EH (cell line): ENCODE measurements at places on chromosomes 2 and 18.
A peak's percentile ranks its signal among the peaks of the same experiment; 100 is the strongest.

- DNase-seq, result no peak
Observed at GRCh38 chr2:236915726-236916125, 170.0 kb upstream of the COPS8 start.

DNA sequence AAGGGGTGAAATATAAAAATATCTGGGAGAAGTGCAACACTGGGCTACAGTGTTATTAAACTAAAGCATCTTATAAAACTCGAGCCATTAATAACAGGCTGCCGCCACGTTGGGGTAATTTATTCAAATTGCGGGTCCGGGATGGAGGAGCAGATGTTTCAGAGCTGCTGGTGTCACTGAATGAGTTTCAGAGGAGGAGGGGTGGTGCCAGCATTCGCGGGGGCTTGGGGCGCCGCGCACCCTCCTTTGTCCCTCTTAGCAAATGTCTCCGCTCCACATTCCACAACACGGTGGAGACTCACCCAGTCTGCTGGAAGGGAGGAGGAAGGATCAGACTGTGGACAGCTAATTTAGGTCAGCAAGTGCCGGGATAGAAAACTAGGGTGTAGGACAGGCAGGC is 260.5 kb downstream of the CELF4 start:
- DNase-seq, result no peak

GRCh38 chr2:71451705-71452104 is 1.7 kb upstream of the DYSF start:
- peak; percentile 67 for DNase-seq

GRCh38 chr2:37842732-37843440 is 82.2 kb upstream of the RMDN2 start:
- no peak for DNase-seq

DNA sequence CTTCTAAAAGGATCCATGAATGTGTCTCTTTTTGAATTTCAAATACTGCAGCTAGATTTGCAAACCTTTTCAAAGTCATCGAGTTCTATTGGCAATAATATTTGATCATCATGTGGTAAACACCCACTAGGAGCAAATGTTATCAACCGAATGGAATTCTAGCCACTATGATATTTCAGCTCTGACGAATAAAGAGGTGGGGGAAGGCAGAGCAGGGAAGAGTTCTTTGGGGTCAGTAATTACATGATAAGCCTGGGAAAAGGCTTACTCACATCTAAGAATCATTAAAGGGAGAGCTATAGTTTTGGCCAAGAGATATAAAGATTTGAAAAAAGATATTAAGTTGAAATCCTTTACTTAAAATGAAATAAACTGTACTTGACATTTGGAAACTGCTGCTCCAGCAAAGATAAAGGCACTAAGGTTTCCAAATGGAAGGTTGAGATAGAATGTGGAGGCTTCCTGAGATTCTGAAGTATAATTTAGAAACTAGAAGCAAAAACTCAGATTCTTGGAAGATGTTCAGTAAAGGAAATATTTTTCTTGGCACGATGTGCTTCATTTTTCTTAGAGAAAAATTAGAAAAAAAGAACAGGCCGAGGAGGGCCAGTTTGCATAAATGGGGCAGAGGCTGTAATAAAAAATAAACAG is 104.7 kb upstream of the ARHGAP28 start:
- DNase-seq, result peak; percentile 70

DNA sequence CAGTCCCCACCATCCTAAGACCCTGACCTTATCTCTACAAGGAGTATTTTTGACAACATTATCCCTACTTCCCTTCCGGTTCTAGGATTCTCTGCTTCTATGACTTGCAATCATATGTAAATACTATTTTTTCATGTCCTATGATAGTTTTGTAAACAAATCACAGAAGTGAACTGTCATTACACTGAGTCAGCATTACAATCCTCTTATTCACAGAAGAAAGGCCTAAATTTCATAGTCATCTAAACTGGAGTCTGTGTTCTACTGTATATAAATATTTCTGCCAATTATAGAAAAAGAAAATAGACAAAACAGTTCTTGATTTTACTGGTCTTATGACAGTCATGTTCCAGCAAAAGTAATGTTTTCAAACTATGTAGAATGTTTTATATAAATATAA is 265.1 kb downstream of the NCKAP5 start:
- peak; percentile 83 for DNase-seq

- no peak for DNase-seq
Observed at GRCh38 chr2:15136639-15137038, 424.5 kb downstream of the NBAS start.

GRCh38 chr2:158649846-158650245 is 145.3 kb upstream of the DAPL1 start:
- DNase-seq, result no peak

- no peak for DNase-seq
Observed at GRCh38 chr2:24910245-24910644, 9.8 kb downstream of the ADCY3 start.

DNA sequence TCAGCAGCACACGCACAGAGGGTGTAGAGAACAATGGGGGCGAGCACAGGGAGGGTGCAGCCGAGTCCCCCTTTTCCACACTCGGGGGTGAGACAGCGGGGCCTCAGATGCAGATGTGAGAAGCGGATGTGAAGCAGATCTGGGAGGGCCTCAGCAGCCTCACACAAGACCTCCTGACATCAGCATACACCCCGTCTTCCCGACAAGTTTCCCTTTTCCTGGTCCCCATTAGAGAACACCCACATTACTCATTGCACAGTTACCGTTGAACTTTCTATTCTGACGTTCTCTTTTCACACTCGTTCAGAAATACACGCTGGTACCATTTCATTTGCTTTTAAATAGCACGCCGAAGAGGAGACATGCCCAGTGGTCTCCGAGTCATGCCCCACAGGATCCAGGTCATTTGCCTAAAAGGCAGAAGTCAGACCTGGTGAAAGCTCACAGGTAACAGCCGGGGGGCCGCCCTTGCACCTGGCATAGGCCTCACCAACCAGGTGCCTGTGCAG is 129.5 kb upstream of the ID2 start:
- DNase-seq, result no peak

- peak; percentile 30 for DNase-seq
Observed at GRCh38 chr2:172046080-172046678, 39.1 kb upstream of the DLX1 start.

GRCh38 chr2:63060472-63060991 is 9.9 kb downstream of the OTX1 start:
- DNase-seq, result no peak

DNA sequence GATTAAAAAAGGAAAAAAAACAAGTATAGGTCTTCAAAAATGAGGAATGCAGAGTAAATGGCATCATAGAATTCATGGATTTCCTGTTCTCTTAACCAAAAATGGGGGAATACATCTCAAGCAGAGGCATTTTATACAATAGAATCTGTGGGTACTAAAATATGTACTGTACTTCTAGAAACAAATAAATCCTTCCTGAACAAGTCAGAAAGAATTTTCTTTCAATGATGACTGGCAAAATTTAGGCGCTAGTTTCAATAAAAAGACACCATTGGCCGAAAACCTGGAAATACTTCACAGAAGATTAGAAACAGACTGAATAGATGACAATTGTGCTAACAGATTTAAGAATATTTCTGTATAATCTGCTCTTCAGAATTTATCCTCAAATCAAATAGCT is 15.1 kb downstream of the TRAK2 start:
- DNase-seq, result peak; percentile 66

DNA sequence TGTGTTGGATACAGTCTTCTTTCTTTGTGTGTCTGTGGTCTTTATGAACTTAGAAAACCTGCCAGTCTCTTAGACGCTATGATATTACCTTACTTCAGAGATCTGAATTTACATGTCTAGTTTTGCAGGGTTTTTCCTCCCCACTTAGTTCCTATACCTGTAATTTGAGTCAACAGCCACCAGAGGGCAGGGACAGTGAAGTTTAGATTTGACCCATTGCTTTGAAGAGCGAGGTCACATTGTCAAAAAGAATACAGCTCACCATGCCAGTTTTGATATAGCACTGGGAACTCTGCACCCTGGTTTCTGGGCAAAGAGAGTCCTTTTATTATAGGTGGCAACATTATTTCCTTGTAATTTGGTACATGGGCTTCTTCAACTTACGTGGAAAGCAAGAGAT is 102.3 kb downstream of the MAPK4 start:
- no peak for DNase-seq

- no peak for DNase-seq
Observed at GRCh38 chr2:161306919-161307318, 1.3 kb upstream of the PSMD14 start.

DNA sequence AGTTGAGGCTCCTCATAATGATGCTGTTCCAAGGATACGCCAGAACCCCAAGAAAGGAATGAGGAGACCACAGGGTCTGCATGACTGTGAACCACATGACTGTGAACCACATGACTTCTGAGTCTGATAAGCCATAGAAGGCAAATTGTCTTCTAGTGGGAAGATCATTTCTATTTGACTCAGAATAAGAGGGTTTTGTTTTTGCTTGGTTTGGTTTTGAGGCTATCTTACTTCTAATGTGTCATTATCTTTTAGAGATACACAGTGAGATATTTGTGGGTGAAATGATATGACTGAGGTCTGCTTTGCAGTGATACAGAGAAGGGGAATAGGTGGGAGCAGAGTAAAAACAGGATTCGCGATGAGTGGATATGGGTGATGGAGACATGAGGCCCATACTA is 28.9 kb upstream of the BCL2L11 start:
- DNase-seq, result no peak

- peak; percentile 41 for DNase-seq
Observed at GRCh38 chr18:76827205-76828200, 5.1 kb downstream of the ZNF236 start.

DNA sequence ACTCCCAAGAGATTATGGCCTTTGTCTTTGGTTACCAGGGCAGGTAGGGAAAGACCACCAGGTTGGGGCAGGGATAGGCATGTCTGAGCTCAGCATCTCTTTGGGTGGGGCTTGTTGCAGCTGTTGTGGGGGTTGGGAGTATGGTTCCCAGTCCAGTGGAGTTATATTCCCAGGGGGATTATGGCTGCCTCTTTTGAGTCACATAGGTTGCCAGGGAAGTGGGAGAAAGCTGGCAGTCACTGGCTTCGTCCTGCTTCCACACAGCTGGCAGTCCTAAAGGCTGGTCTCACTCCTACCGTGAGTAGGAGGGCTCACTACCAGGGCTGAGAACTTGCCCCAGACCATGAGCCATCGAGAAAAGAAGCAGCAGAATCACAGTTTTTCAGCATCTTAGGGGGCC is 79.1 kb downstream of the LYPD6 start:
- no peak for DNase-seq

DNA sequence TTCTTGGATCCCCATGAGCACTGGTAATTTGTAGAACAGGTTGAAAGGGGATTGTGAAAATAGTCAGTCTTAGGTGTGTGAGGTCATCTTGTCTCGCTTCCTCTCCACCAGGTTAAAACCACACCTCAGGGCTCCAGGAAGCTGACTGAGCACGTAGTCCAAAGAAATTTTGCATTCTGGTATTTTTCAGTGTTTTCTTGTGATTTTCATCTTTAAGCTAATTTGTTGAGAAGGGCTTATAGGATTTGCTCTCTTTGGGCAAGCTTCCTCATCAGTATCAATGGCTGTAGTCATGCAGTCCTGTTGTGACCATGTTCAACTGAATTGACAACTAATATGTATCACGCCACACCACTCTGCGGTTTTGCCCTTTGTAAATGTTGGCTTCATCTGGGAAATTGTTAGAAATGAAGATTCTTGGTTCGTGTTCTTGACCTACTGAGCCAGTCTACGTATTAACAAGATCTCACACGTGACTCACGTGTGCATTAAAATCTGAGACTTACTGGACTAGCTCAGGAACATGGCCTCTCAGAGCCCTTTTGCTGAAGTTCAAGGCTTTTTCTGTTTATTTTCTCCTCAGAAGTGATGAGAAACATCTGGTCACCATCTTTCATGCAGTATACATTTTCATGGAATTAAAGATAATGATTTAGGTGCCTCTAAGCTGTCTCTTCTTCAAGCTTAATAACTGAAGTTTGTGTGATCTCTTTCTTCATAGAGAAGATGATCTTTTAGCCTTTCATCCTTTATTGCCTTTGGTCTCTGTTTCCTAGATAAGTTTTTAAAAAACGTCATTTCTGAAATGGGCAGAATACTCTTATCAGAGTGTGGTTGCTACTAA is 32.8 kb downstream of the FMNL2 start:
- DNase-seq, result no peak

DNA sequence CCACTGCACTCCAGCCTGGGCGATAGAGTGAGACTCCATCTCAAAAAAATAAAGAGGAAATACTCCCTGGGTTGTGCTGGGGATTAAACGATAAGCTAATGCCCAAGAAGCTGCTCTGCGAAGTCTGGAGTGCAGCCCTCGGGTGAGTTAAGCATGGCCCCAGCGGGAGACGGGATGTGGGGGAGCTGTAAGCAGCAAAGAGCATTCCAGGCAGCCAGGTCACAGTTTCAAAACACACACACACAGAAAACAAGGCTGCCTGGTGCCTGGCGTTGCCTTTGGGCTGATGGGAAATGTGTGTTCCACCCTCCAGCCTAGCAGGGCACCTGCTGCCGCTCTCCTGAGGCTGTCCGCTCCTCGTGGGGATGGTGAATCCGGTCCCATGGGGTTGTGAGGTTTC is 24.1 kb downstream of the ODC1 start:
- peak; percentile 79 for DNase-seq

DNA sequence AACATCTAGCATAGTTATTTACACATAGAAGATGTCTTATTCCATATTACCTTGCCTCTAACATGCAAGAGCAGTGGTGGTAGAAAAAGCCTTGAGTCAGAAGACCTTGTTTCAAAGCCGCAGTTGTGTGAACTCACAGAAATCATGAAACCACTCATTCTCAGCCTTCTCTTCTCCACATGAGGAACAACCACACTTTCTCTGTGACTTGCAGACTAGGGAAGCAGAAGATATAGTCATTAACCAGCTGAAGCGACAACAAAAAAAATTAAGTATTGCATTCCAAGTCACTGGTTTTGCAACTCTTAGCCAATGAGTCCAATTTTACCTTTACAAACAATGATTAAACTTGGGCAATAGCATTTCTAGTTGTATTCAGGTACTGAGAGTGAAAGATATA is 19.0 kb downstream of the TWSG1 start:
- DNase-seq, result no peak

DNA sequence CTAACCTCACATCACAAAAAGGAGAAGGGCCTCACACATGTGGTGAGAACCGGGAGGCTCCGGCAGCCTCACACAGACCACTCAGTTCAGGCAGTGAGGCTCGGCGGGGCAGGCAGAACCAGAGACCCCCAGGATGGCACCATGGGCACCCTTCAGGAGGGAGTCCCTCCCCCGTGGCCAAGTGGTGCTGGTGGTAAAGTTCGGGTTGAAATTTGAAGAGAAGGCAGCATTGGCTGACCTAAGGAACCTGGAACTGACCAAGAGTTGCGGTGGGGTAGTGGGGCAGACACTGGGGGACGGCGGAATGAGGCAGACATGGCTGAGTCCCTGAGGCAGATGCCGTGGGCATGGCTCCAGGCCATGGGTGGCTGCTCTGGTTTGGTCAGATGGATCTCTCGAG is 239.3 kb upstream of the MYT1L start:
- no peak for DNase-seq

GRCh38 chr2:129055824-129056223 is 737.2 kb upstream of the HS6ST1 start:
- no peak for DNase-seq

DNA sequence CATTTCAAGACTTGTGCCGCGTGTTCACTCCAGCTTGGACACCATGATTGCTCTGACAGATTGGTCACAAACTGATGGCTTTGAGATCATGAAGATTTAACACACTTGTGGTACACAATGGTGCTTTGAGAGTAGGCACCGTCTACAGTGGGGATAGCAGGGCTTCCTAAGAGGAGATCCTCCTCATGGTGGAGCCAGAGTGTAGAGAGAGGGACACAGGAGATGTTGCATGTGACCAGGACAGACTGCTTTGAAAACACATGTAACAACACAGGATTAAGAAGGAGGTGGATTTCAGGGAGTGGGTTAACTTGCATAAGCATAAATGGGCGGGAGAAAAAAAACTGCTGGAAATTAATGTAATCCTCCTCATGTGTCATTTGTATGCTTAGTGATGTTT is 95.7 kb upstream of the LINC00305 start:
- no peak for DNase-seq
